ENCODE measurements at places on chromosomes 2 and 18.

- no peak for DNase-seq
These were observed 150.4 kb upstream of the ID2 start for GRCh38 chr2:8531481-8531880.

DNA sequence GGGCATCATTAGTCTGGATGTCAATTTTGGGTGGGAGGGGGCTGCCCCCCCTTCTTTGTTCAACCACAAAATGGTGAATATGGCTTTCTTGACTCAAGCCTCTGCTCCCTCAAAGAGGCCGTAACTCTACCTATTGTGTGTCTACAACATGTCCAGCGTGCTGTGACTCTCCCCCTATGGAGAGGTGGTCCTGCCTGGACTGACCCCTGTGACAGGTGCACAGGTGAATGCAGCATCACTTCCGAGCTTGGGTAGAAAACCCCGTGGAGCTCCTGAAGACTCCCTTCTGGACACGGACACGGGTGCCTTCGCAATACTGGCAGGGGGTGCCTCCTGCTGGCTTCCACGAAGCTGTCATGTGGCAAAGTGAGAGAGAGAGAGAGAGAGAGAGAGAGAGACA, 397.8 kb downstream of the GALR1 start:
- no peak for DNase-seq

GRCh38 chr2:165017966-165018596, 62.8 kb upstream of the SLC38A11 start:
- no peak for DNase-seq

DNA sequence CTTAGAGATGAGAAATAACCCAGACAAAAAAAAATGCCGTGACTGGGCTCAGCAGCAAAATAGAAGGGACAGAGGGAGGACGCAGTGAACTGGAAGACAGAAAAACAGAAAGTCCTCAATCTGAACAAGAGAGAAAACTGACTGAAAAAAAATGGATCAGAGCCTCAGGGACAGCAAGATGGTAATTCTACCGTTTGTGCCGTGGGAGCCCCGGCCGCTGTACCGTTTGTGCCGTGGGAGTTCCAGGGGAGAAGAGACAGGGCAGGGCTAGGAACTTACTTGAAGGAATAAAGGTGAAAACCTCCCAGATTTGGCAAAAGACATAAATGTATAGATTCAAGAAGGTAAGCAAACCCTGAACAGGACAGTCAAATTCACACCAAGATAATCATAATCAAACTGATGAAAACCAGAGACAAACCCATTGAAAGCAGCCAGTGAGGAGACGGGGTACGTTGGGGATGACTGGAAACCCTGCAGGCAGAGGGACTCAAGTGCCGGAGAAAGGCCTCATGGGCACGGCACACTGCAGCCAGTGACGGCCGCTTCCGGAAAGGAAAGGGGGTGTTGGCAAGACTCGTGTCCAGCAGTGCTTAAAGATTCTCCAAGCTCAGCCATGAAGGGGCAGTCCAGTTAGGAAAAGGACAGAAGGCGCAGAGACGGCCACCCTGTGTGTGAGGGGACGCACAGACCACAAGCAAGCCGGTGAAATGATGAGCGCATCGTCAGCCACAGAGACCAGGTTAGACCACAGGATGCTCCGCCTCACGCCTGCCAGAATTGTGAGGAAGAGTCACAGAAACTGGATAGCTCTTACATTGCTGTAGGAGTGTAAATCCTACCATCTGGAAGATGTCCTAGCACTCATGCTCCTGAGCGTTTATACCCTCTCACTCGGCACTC, 40.0 kb upstream of the NFATC1 start:
- no peak for DNase-seq

DNA sequence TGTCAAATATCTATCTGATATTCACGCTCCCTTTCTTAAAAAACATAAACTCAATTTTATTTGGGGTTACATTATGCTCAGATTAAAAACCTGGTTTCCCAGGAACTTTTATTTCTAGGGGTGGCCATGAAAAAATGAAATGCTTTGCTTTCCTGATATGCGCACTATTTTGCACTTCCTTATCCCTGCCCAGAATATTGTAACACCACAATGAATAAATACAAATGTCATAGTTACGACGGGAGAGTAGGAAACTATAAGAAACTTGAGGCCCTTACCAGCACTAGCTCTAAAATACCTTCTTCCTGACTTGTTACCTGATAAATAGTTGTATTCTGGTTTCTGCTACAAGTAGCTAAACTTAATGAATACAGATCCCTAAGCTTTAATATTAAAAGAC, 475.6 kb upstream of the CWC22 start:
- no peak for DNase-seq

- no peak for DNase-seq
These were observed 100.2 kb downstream of the SH3RF3 start for GRCh38 chr2:109229094-109229675.

DNA sequence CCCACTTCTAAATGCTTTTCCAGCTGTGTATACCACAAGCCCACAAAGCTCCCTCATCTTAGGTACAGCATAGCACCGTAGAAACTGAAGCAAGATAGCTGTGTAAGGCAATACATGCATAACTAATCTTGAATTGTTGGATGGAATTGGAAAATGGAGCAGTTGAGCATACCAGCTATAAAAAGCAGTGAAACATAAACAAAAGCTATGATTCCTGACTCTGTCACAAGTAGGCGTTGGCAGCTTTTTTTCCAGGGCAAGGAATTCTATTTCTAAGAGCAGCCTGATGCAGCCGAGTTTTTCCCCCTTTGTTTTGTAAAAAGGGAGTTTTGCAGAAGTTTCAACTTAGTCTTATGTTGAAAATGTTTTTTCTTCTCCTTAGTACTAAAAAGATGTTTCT, 32.4 kb downstream of the MOGAT1 start:
- DNase-seq = no peak

DNA sequence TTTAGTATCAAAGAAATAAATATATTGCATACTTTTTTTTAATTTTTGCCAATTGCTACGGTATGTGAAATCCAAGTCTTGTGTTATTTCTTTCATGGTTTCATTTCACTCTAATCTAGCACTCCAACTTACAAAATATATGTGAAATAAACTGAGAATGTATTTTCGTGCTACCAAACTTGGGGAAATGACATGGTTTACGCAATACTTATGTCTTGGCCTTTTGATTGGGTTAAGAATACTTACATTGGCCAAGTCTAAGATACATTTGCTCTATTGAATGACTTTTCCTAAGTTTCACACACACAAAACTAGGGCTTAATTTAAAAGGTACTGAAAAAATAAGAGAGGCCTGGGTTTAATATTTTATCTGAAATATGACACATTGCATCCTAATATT, 80.5 kb downstream of the VRK2 start:
- DNase-seq = no peak

- no peak for DNase-seq
These were observed 22.9 kb downstream of the ARHGEF33 start for GRCh38 chr2:38912619-38913018.

GRCh38 chr18:57084331-57085271, 62.3 kb upstream of the BOD1L2 start:
- DNase-seq = no peak

DNA sequence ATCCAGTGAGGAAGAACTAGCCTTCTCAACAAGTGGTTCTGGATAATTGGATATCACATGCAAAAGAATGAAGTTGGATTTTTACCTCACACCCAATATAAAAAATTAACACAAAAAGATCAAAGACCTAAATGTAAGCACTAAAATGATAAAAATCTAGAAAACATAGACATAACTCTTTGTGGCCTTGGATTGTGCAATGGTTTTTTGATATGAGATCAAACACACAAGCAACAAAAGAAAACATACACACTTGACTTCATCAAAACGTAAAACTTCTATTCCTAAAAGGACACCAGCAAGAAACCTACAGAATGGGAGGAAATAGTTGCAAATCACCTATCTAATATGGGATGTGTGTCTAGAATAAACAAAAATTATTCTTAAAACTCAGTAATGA, 54.1 kb upstream of the NFE2L2 start:
- DNase-seq = no peak

GRCh38 chr2:96409820-96410164, 74.2 kb downstream of the NCAPH start:
- no peak for DNase-seq

GRCh38 chr18:22349966-22350365, 67.7 kb downstream of the CTAGE1 start:
- DNase-seq = no peak

GRCh38 chr2:85754313-85755095, 713 bp downstream of the ATOH8 start:
- no peak for DNase-seq

DNA sequence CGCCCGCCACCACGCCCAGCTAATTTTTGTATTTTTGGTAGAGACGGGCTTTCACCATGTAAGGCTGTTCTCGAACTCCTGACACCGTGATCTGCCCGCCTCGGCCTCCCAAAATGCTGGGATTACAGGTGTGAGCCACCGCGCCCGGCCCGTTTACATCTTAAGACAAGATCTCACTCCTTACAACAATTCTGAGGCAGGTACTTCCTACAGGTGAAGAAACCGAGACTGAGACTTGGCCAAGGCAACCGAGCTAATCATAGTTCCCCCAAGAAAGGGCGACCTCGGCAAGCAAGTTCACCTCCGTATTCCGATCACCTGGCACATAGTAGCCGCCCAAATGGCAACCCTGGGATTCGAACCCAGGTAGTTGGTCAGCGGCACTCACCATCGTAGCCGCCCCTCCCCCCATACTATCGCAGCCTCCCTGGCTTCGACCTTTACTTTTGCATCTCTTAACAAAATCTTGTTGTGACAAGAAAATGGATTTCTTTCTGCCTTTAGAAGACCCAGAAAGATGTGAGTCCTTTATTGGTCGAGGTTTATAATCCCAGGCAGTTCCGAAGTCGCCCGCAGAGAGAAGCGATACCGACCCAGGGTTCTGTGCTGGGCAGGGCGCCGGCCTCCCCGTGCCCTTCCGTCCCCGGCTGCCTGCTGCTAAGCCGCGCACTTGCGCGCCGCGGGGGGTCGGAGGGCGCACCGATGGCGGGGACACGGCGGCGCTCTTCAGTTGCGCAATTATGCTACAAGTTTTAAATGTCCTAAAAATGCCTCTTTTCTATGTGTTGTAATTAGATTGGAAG, 1.1 kb upstream of the FZD5 start:
- DNase-seq = no peak

DNA sequence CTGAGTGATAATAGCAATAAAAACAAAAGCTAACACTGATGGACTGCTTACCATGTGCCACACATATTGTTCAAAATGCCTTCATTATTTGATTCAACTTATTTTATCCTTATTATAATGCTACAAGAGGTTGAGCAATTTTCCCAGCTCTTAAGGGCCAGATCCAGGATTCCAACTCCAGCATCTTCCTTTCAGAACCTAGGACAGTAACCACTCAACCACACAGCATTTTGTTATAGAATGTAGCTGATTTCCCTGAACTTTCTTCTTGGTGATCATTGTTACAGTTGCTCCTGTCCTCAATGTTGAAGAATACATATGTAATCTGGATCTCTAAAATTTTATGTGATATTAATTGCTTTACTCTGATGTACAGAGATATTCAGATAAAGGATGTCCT, 341.7 kb downstream of the PIK3C3 start:
- DNase-seq = no peak

DNA sequence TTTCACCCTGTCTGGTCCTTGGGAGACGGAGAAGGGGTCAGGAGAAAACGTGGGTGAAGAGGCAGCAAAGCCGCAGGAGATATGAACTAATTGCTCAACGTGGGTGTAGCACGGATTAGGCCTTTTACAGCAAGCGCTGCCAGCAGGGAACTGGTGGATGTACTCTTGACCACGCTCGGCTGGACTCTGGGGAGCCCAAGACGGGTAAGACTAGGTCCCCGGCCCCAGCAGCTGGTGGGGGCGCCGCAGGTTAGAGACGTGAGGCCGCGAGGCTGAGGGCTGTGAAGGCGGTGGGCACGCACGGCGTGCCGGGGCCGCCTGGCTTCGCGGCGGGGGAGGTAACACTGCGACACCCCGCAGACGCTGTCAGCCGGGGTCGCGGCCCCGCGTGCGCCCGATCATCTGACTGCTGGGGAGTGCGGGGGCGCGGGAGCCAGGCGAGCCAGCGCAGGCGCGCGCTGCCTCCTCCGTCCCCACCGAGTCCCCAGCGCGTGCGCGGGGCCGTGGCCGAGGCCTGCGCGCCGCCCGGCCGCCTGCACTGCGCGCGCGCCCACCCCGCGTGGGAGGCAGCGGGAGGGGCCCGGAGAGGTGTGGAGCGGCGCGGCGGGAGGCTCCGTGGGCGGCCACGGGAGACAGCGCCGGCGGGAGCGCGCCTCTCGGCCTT, at the start of gene CLIP4:
TSS of gene CLIP4 (plus strand) at position 470 of the 664 bp plus-strand sequence. CDS start 5,974 bp downstream, outside the sequence.
- no peak for DNase-seq

- no peak for DNase-seq
These were observed 162.2 kb upstream of the BCL2L11 start for GRCh38 chr2:110958346-110959119.

GRCh38 chr2:10707831-10708230, 13.6 kb upstream of the ATP6V1C2 start:
- DNase-seq = no peak

DNA sequence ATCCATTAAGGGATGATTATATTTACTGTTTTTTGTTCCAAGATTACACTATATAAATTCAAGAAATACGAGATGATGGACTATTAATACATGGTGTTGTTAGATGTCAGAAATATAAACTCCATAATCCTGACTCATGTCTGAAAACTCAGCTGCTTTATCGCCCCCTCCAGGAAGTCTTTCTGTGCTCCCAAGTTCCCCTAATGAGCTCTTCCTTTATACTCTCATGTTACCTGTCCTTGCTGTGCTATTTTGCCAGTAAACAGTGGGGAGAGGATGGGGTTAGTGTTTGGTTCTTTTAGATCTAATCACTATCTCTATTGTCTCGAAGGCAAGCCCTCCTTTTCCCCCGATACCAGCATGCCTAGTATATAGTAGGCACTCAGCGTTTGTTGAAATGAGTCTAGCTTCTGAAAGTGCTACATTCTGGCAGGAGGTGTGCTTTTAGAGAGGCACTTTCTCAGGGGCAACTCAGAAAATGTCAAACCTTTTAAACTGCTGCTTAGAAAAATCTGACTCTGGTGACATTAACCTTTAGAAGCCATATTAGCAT, 21.4 kb upstream of the BARD1 start:
- no peak for DNase-seq

DNA sequence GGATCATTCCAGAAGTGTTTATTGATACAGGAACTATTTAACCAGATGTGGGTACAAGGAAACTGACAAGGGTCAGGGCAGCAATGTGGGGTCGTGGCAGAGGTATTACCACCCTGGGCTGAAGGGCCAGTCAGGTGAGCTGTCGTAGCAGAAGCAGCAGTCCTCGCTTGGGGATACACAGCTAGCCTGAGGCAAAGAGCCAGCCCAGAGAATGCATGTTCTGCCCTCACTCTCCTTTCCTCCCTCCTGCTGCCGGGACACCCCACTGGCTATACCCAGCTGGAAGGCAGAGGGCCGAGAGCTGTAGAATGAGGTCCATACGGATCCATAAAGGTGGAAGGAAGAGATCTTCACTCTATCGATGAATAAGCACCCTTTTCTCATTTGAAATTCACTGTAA, 32.2 kb upstream of the GBX2 start:
- DNase-seq = no peak

DNA sequence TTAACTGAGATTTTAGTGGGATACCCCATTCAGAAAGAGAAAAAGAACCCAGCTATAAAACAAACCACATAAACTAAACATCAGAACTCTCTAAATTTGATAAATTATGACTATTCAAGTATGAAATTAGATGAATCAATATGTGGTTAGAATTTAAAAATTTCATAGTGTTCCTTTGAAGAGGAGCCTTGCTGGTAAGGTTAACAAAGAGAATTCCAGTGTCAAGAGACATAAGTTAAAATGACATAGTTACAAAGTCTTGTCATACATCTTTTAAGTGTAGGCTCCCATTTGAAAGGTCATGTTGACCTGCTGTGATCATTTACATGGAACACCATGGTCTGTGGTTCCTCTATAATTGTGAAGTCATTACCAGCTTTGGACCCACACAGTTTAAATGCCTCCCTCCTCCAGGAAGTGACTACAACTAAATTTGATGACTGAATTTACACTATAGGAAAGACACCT, 231.6 kb upstream of the ETAA1 start:
- DNase-seq = no peak

Data from kidney epithelial cell (primary cell).